ENCODE measurements at places on chromosomes 2 and 18.

GRCh38 chr2:25270061-25270460 is 71.7 kb downstream of the DNMT3A start:
- no peak for DNase-seq

DNA sequence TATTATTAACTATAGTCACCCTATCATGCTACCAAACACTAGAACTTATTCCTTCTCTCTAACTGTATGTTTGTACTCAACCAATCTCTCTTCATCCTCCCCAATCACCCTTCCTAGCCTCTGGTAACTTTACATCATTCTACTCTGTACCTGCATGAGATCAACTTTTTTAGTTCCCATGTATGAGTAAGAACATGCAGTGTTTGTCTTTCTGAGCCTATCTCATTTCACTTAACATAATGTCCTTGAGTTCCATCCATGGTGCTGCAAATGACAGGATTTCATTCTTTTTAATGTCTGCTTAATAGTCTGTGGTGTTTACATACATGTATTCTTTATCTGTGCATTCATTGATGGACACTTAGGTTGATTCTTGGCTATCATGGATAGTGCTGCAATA is 108.9 kb upstream of the RFX8 start:
- no peak for DNase-seq

DNA sequence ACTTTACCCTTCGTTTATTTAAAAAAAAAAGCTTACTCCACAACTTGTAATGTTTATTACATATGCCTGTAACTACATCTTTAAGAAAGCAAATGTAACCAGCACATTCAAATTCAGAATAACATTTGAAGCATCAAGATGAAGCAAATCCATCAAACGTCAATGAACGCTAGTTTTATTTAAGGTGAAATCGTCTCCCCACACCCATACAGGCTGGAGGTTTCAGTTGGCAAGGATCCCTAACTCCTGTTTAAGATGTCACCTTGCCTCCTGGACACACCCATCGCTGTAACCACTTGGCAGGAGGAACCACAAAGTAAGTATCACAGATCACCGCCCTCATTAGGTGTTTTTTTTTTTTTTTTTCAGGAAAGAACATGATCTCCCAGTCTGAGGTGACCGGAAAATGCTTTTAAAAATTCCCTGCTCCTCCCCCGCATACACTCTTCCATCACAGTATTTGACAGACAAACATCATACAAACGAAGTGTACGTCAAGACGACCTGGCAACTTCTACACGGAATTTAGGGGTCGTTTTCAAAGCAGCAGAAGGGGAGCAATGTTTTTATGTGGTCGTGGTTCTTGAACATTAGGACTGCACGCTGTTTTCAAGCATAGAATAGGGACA is 19.7 kb upstream of the STPG4 start:
- DNase-seq = no peak

DNA sequence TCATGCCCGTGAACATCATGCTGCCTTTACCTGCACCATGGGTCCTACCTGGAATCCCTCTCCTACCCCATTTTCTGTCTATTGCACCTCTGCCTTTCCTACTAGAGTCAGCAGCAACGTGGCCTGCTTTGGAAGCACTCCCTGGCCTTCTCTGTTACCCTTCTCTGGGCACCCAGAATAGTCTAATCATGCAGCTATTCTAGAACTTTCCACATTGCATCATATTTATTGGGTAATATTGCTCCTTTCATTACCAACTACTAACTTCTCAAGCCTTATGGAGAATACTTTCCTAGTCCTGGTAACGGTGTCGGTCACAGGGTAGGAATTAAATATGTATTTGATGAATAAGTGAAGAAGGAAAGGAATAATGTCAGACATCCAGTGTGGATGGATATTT is 33.3 kb upstream of the CREG2 start:
- no peak for DNase-seq

- no peak for DNase-seq
These were observed 512.9 kb upstream of the ZEB2 start for GRCh38 chr2:145032791-145033190.

DNA sequence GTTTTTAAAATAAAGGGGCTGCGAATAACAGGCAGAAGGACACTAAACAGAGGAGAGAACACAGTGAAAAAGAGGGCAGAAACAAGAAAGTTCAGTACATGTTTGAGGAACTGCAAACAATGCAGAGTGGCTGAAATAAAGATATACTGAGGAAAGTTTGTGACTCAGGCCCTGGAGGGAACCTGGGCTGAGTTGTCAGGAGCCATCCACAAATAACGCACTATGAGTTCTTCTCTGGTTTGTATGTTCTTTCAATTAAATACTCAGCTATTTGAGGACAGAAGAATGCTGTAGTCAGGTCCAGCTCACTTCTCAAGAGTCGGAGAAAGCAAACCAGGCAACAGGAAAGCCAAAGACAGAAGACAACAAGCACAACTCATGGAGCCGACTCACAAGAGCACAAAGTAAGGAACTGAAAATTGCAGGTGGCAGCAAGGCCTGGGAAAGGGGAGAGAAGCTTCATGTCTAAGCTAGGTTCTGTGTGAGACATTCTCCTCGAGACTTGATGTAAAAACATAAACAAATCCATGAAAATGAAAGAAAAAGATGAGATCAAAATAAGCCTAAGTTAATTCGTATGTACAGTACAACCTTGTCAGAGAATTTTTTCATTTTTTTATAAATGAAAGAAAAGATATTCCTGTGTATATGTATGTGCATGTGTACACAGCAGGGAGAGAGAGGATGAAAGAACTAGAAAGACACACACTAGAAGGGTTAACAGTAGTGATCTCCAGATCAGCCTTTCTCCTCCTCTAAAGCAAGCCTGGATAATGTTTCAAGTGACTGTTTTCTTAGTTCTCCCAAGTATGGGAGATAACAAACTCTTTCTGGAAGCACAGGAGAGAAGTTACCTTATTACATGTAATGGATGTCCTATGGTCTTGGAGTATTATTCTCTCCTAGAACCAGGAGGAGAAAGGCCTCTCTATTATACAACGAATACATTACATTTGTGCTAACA is 41.5 kb downstream of the CHN1 start:
- no peak for DNase-seq

DNA sequence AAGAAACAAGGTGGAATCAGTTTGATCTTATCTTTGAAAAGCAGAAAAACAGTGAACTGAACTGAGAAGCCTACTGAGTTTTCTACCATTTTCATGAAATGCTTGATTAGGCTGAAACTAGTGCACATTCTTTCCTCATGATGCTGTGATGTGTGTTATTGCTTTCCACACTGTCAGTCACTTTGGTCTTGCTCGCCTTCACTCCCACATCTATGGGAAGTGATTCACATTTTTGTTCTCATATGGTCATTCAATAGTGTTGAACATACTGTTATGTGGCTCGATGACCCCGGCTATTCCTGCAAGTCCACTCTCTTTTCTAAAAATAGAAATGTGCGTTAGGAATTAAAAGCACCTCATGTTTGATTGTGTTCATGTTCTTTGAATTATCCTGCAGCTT is 129.7 kb downstream of the TGIF1 start:
- DNase-seq = no peak

GRCh38 chr2:29123617-29124349 is 8.6 kb downstream of the CLIP4 start:
- DNase-seq = no peak

- DNase-seq = no peak
These were observed 1100.6 kb downstream of the DPP10 start for GRCh38 chr2:115543024-115543423.

- DNase-seq = no peak
These were observed 60.4 kb upstream of the CDKL4 start for GRCh38 chr2:39304200-39304599.

DNA sequence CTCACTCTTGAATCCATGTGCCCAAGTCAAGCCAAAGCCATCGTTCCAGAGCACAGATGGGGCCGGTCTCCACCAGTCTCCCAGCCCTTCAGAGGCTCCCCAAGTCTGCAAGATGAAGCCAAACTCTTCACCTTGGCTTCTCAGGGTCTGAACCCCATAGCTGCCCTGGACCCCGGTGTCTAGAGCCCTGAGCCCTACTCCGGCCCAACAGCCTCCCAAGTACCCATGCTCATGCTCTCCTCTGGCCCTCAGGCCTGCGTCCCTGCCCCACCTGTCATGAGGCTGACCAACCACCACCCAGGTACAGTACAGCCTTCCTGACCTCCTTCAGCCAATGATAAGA is 46.0 kb downstream of the ZNF516 start:
- no peak for DNase-seq

Measured in effector memory CD8-positive, alpha-beta T cell (primary cell).